ENCODE measurements at places on chromosomes 2 and 18.

DNA sequence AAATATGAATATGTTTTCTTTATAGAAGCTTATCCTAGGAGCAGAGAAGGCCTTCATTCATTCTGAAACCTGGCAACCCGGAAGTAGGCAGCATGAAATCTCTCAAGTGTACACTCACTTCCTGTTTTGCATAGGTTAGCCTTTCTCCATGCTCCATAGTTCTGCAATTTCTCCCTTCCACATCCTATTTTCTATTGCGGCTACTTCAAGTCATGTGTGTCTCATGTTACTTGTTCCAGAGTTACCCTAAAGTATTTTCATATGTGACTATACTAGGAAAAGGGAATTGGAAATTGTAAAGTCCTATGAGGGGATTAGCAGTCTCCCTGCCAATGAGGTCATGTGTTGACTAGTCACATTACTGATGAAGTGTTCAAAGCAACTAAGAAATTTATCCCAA, 320.6 kb downstream of the NCKAP5 start:
- no peak for DNase-seq

GRCh38 chr2:222862909-222863544, 2.2 kb downstream of the ACSL3 start:
- no peak for DNase-seq

GRCh38 chr18:12028040-12028628, 46.8 kb downstream of the IMPA2 start:
- no peak for DNase-seq

DNA sequence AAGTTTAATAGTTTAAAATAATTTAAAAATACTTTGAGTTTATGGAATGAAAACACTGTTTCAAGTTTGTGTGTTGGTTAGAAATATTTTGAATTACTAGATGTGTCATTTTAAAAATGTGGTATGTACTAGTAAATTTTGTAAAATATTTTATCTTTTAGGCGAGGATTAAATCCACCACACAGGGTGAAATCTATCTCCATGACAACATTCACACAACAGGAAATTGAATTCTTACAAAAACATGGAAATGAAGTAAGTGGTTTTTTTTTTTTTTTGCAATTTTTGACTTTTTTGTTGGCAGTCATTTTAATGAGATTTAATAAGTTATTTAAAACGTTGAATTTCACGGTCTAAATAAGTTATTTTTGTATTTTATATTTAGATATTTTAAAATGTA, 19.4 kb downstream of the AGFG1 start:
- no peak for DNase-seq

- peak; percentile 34 for DNase-seq
Observed at GRCh38 chr2:140526575-140526974, 1604.2 kb downstream of the LRP1B start.

DNA sequence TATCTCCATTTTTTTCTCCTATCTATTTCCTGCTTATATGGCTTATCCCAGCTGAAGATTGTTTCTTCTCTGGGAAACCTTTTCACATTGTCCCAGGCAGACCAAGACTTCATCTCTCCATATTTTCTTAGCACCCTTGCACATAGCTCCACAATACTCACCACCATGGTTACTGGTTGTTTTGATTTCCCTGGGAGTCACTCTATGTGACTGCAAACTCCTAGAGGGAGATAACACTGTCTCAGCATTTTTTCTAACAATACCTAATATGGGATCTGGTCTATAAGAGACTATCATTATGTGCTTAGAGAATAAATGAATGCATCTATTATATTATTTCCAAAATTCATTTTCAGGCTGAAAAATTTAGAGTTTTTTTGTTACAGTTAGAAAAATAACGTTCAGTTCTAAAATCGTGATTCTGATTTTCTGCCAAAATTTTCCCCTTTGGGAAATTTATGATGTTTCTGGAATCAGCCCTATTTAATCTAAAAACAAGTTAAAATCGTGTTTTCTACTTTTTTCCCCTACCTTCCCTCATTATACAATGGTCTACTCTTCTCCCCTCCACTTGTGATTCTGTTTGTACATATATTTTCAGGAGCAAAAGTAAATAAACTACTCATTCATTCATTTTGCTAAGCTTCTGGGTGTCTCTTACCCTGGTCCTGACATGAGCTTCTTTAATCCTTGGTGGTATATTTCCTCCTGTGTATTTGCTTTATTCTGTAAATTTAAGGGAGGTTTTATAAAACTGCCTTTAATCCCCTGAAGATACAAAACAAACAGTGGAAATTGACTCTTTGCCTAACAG, 95.4 kb downstream of the HNMT start:
- DNase-seq = peak; percentile 34

- peak; percentile 27 for DNase-seq
Observed at GRCh38 chr2:149004836-149005235, 33.7 kb upstream of the LYPD6B start.

GRCh38 chr2:126831234-126832005, 67.3 kb upstream of the TEX51 start:
- DNase-seq = no peak

- no peak for DNase-seq
Observed at GRCh38 chr2:49982871-49983270, 828.6 kb upstream of the FSHR start.

GRCh38 chr2:241199897-241200821, 11.7 kb downstream of the ANO7 start:
- DNase-seq = no peak

DNA sequence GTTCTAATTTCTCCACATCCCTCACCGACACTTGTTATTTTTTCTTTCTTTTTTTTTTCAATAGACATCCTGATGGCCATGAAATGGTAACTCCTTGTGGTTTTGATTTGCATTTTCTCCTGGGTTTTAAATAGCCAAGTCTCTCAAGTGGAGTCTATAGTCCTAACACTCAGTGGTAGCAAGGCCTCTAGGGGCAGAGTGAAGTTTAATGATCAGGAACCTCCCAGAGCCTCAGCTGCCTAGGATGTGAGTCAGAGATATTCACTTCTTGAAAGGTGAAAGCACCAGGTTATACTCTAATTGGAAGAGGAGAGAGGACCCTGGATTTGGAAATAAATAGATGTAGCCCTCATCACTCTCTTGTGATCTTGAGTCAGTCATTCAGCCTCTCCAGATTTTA, 62.7 kb upstream of the CAPN13 start:
- DNase-seq = no peak

GRCh38 chr2:224041554-224041953, 2.5 kb upstream of the SERPINE2 start:
- DNase-seq = no peak

DNA sequence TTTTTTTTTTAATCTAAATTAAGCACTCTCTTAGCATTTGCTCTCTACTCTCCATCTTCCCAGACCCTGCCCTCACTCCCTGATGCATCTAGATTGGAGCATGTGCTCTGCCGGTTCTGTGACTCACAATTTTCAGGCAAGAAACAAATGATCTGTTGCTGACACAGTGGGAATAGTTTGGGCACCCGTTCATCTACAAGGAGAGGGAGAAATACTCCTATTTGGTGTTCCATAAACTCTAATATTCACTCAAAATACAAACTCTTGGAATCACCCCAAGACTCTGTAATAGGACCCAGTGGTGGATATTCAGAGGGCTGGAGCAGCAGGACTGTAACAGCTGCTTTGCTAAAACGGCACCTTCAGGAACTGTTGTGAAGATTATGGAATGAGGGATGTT, 37.1 kb upstream of the LINC00305 start:
- DNase-seq = no peak

GRCh38 chr2:96225016-96225533, 16.4 kb upstream of the STARD7 start:
- no peak for DNase-seq

DNA sequence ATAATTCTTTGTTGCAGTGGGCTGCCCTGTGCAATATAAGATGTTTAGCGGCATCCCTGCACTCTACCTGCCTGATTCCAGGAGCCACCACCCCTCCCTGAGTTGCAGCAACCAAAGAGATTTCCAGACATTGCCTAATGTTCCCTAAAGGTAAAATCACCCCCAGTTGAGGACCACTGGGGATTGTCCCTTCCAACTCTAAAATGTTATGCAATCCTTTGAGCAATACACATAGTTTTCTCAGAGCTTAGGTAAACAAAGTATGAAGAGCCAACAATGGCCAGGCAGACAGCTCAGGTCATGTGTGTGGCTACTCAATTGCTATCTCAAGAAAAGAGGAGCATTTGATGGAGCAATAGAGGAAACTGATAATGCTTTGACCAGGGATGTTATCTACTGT, 87.0 kb downstream of the XDH start:
- DNase-seq = no peak

DNA sequence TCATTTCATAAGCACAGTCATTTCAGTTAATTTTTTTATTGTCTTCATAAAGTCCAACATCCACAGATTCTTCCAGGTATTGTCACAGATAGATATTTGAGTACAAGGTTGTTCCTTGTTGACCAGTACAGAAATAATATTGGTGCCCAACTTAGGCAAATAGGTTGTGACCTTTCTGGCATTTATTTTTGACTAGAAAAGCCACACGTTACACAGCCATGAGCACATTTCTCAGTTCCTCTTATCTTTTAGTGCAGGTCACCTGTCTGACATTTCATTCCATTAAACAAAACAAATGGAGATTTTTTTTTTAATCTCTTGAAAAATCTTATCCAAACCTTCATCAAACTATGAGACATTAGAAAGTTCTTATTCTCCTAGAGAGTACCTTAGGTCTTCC, 428.8 kb downstream of the ZNF521 start:
- DNase-seq = no peak

- no peak for DNase-seq
Observed at GRCh38 chr2:237907144-237907543, 47.7 kb downstream of the RAMP1 start.

GRCh38 chr2:8282858-8283252, 399.0 kb upstream of the ID2 start:
- no peak for DNase-seq

DNA sequence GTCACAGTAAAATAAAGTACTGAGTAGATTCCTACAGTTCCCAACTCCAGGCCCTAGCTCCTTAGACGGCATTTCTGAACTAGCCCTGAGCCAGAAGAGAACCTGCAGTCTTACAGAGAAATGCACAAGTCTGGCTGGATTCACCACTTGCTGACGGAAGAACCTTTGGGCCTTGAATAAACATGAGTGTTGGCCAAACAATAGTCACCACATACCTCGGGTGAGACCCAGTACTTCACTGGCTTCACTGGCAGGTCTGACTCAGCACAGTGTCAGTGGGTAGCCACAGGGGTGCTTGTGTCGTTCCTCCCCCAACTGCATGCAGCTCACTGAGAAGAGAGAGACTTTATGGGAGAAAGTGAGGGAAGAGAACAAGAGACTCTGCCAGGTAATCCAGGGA, 88.9 kb downstream of the TMEM185B start:
- DNase-seq = peak; percentile 94

DNA sequence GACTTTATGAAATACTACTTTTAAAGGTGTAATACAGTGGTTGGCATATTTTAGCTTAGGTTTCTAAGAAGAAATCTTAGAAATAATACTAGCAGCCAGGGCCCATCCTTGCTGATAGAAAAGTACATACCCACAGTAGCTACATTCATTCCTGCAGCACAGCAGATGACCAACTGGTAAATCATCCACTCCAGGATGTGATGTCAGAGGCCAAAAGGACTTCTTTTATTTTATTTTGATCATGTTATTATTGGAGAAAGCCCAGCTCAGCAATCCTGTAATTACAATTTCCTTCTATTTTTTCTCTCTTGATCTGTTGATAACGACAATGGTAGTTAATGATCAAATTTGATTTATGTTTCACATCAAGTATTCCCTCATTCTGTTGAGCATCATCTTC, 18.0 kb upstream of the TTN start:
- DNase-seq = peak; percentile 47

GRCh38 chr18:21257386-21257785, 15.4 kb downstream of the GREB1L start:
- DNase-seq = peak; percentile 22

GRCh38 chr2:59171019-59171418, 929.9 kb upstream of the FANCL start:
- no peak for DNase-seq

DNA sequence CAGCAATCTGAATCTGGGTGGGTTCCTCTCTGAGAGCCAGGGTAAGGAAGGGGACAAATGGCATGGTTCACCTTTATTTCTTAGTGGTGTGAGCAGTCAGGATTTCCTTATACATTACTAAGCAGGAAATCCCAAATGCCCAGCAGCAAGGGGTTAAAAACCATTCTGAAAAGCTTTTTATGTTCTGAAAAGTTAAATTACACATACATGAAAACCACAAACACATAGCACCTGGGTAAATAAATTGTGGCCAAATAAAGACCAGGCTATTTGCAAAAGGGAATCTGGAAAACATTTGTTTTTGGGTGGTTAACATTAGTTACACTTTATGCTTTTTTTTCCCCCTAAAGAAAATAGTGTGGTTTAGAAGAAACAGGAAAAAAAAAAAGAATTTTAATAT, 156.1 kb downstream of the AGPS start:
- no peak for DNase-seq

GRCh38 chr2:204003276-204003990, 66.9 kb downstream of the ICOS start:
- DNase-seq = no peak

GRCh38 chr2:46239847-46240181, 57.4 kb upstream of the EPAS1 start:
- no peak for DNase-seq

- no peak for DNase-seq
Observed at GRCh38 chr2:38610851-38611801, 8.4 kb upstream of the HNRNPLL start.

DNA sequence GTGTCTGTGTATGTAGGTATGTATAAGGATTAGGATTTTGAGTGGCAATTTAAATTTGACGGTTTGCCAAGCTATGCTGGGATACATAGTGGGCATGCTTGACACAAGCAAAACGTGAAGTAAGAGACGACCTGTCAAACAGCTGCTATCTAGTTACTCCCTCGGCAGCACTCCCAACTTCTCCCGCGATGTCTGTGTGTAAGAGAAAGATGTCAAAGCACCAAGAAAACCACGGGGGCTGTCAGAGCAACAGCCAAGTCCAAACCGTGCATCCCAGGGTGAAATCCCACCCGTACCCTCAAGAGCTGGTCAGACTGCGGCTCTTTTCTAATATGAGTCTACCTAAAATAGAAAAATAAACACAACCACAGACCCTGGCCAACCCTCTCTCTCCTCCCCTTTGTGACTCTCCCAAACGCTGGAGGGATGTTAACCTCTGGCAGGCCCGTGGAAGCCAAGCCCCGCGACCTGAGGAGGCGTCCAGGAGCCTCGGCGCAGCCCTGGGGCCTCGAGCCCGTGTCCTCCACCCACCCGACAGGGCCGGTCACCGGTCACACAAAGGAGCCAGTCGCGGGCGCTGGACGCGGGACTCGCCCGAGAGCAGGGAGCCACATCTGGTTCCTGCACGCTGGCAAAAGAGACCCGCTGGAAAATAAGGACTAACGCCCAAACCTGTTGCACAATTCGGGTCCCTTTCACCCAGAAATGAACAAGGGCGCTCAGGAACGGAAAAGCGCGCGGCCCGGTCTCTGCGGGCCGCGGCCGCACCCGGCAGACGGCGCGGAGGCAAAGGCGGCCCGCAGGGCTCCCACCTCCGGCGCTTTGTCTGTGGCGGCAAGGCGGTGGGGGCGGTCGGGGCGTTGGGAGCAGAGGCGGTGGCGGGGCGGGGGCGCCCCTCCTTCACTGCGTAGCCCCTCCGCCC, 925 bp downstream of the SESTD1 start:
- DNase-seq = no peak

GRCh38 chr2:137771064-137771463, 193.2 kb upstream of the HNMT start:
- DNase-seq = no peak

- DNase-seq = no peak
Observed at GRCh38 chr18:5444847-5445246, 99.0 kb downstream of the EPB41L3 start.
